ENCODE measurements at places on chromosomes 4 and X.
A peak's percentile ranks its signal among the peaks of the same experiment; 100 is the strongest.

GRCh38 chr4:174429701-174430410 lies 92.4 kb downstream of the HPGD start:
- no peak for DNase-seq

- no peak for DNase-seq
Observed at GRCh38 chr4:67770422-67770821, 16.2 kb upstream of the GNRHR start.

- DNase-seq = no peak
Observed at GRCh38 chr4:60089546-60090273, 1110.4 kb upstream of the ADGRL3 start.

- DNase-seq = no peak
Observed at GRCh38 chr4:2062168-2062807, 3.2 kb downstream of the NAT8L start.

DNA sequence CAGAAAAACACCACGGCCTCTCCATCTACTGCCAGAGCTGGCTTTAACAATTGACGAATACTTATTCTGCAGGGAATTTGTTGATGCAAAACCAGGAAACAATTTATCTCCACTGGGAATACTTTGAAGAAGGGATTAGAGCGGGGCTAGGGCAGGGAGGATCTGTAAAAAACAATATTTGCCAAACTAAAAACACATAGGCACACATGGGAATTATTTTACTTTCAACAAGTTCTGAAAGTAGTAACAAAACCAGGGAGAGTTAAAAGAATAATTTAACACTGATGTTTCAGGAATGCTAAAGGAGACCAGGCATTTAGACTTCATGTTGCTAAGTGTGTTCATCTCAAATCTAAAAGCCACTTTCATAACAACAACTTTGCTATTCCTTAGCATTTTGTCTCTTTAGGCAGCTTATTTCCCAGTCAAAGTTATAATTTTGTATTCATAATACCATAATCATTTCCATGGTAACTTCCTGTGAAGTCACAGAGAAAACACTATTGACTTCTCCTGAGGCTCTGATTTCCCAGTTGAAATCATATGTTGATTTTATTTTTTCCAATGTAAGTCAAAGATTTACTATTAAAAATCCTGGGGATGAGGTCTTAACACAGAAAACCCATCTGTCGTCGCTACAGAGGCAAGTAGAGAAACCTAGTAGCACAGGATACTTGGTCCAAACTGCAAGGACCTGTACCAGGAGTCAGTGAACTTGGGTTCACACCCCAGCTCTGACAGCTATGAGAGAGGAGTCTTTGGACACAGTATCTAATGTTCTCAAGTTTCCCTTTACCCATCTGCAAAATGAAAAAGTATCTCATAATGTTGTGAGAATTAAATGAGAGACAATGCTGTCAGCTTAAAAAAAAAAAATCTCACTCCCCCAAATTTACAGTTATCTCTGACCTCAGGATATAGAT lies 69.3 kb downstream of the SH3RF1 start:
- DNase-seq = no peak

- no peak for DNase-seq
Observed at GRCh38 chr4:53321151-53321983, 44.5 kb downstream of the SCFD2 start.

DNA sequence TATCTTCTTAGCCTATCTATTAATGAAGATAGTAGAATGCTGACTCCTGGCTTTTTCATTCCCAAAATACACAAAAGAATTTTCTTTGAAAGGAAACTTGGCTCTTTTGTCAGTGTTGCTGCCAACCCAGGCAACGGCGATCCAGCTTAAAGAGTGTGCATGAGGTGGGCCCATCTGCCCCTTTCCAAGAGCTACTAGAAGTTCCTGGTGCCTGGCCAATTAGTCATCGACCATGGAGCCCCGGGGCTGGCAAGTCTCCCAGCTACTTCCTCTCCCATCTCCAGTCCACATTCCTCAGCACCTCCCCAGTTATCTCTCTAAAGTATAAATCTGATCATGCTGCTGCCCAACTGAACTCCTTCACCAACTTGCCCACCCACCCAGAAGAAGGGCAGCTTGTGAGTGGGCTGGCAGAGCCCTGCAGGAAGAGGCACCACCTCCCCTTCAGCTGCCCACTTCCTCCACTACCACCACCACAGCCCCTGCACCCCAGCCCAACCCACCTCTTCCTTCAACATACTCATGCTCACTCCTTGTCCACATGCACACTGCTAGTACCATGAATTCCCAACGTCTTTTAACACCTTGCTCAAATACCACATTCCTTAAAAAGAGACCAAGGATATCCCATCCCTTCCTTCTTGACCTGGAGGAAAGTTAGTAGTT lies 158.2 kb upstream of the MAP3K15 start:
- DNase-seq = no peak

DNA sequence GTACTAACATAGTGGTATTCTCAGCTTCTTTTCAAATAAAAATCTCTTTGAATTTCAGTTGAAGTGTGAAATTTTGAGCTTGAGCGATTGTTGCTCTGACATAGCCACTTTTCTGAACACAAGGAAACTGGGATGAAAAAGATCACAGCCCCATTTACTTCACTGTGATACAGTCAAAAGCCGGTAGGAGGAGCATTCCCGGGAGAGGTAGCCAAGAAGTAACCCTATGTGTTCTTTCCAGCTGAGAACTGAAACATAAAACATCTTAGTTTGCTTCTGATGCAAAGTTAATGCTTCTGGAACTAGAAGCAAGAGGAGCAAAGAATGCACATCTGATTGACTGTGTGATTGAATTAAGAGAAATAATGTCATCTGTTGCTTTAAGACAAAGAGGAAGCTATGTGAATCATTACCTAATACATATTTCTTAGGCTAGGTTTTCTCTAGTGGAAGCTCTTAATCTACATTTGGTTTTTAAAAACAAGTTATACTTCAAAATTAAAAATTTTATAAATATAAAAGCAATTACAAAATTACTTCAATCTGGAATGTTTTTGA lies 88.3 kb upstream of the UNC5C start:
- DNase-seq = no peak

GRCh38 chrX:133880032-133880443 lies 105.4 kb downstream of the GPC3 start:
- DNase-seq = no peak

GRCh38 chr4:6502747-6503465 lies 30.5 kb upstream of the PPP2R2C start:
- DNase-seq = no peak

GRCh38 chr4:26682436-26682835 lies 98.6 kb downstream of the TBC1D19 start:
- DNase-seq = no peak

DNA sequence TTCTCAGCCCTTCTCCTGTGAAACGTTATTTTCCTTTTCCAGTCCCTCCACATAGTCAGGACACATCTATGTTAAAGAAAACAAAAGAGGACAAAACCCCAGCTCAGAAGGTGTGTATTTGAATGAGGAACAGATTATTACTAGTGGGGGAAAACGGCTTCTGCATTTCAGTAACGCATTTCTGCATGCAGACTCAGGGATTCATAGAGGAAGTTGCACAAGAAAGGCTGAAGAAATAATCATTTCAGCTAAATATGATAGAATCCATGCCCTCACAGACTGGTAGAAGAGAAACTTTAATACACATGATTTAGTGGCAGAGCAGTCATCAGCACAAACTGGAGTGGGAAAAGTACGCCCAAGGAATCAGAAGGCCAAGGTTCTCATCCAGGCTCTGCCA lies 270.8 kb upstream of the FGF13 start:
- no peak for DNase-seq

GRCh38 chr4:53686521-53686920 lies 95.2 kb upstream of the LNX1 start:
- DNase-seq = no peak

GRCh38 chrX:74133156-74133796 lies 170.7 kb upstream of the ZCCHC13 start:
- peak; percentile 17 for DNase-seq

GRCh38 chrX:114508756-114509155 lies 75.1 kb upstream of the HTR2C start:
- no peak for DNase-seq

DNA sequence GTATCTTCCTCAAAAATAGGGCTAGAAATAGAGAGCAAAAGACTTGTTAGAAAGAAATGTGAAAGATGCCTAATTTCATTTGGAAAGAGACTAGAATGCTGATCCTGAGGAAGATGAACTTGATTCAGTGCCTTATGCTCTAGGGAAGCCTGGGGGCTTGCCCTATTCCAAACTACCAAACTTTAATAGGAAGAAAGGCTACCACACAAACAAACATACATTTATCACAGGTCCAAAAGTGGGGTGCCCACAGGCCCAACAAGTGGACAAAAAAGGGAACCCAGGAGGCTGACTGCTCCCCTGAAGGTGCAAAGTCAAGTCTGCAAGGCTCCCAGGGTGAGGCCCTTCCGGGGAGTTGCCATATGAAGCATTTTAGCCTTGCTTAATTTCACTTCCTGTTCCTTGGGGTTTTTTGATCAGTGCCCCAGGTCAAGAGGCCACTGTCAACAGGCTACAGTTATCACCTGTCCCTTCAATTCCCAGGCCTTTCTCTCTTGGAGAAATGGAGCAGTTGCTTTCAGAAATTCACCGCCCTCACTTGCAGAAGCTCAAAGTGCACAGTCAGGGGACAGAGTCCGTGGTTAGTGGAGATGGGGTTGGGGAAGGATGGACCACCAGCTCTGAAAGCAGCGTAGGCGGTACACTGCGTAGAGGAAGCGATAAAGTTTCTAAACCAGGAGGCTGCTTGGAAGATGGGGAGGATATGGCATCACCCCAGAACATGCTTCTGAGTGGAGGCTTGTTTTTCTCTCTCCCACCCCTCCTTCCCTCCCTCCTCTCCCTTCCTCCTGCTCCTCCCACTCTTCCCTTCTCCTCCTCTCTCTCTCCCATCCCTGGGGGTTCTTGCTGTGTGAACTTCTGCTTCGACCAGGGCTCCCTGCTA lies 36.4 kb downstream of the TMEM154 start:
- DNase-seq = no peak

DNA sequence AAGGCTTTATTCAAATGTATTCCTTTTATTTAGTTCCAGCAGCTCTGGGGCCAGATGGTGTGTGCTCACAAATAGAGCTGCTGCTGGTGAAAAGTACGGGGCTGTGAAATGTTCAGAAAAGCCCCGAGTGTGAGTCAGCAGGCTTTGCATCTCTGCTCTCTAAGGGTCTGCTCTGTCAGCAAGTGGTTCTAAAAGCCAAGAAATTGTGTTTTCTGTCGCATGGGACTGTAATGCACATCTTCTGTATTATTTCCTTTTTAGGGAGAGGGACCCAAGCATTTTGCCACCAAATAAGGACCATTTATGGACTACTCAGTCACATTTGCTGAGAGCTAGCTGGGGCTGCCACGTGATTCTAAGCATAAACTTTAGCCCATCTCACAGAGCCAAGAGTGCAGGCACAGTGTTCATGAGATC lies 82.9 kb upstream of the NHS start:
- no peak for DNase-seq

- DNase-seq = no peak
Observed at GRCh38 chr4:5940470-5941203, 47.8 kb upstream of the CRMP1 start.

GRCh38 chrX:67543818-67544217 lies at the start of gene AR:
TSS of gene AR (plus strand) at chrX:67544021. CDS start at chrX:67545147, 1,126 bp downstream.
- no peak for DNase-seq

DNA sequence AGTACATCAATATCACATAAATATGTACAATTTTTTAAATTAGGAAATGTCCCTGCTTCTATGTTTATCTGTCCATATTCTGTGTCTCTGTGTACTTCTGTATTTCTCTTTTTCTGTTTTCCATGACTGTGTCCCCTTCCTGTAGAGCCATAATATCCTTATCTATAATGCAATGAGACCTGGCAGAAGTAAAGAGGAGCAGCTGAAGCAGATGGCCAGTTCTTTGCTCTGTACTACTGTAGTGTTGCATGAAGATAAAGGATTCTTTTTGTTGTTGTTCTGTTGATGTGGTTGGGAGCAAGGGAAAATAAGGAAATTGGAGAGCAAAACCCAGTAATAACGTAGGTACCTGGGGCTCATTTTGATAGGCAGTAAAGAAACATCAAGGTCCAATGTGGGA lies 301.7 kb downstream of the ADGRL3 start:
- no peak for DNase-seq

GRCh38 chrX:125627676-125628075 lies 308.0 kb downstream of the TEX13C start:
- DNase-seq = no peak

DNA sequence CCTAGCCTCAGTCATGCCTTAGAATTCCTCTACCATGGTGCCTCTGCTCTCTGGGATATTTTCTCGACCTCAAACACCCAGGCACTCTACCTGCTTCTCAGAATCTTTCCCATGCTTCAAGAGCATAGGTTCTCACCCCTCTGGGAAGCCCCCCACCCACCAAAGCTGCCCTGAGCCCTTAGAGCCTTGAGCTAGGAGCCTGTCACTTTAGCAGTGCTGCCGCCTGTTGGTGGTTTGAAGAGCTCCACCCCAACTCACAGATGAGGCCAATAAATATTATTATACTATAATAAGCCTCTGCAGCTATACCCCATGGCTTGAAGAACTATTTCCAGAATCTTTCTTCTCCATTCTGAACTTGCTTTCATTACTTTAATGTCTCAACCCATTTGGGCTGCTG lies 109.7 kb downstream of the RTL5 start:
- no peak for DNase-seq

DNA sequence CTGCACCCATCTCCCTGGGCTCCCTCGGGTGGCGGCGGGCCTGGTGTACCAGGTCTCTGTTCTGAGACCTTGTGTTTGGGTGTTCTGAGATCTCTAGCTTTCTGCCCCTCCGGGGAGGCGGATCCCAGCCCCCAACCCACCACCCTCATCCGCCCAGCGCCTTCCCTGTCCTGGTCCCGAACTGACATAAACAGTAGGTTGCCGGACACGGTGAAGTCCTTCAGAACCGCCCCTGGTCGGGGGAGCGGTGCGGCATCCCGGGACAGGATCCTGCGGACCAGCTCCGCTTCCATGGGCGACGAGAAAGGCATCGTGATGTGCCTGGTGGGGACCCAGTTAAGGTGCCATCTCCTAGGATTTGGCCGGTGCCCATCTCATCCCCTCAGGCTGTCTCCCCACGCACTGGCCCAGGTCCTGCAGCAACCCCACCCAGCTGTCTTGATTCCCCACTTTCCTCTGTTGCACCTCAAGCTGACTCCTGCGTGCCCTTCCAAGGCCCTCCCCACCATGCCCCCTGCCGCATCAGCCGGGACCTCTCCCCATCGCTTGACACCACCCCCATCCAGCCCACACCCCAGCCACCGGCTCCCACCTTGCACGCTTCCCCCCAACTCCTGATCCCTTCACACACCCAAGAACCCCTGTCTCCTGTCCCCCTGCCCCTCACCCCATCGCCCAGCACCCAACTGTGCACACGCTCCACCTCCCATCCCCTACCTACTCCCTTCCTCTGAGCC lies 900 bp downstream of the CTAG2 start:
- DNase-seq = no peak

GRCh38 chr4:155079871-155080270 lies 128.6 kb upstream of the NPY2R start:
- no peak for DNase-seq

GRCh38 chr4:19776929-19777328 lies 474.8 kb upstream of the SLIT2 start:
- DNase-seq = no peak

- DNase-seq = no peak
Observed at GRCh38 chrX:88604433-88605221, 142.4 kb upstream of the CPXCR1 start.

- no peak for DNase-seq
Observed at GRCh38 chr4:171202908-171203307, 610.3 kb upstream of the GALNTL6 start.
